GM13977 (cell line): ENCODE measurements at places on chromosomes 1 and 21.
A peak's percentile ranks its signal among the peaks of the same experiment; 100 is the strongest.

- DNase-seq = no peak
Measured at GRCh38 chr1:175802407-175803123, 59.2 kb upstream of the TNR start.

DNA sequence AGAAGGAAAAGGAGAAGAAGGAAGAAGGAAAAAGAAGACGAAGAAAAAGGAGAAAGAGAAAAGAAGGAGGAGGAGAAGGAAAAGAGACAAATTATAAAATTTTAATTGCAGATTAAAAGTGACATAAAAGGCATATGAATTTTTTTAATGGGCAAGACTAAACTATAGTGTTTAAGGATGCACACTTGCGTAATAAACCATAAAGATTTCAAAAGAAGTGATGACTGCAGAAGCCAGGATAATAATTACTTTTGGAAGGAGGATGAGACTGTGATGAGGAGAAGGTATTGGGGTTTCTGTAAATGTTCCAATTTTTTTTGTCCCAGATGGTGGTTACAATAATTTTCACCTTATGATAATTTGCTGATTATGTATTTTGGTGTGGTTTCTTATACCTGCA lies 243.1 kb upstream of the PKN2 start:
- no peak for DNase-seq

DNA sequence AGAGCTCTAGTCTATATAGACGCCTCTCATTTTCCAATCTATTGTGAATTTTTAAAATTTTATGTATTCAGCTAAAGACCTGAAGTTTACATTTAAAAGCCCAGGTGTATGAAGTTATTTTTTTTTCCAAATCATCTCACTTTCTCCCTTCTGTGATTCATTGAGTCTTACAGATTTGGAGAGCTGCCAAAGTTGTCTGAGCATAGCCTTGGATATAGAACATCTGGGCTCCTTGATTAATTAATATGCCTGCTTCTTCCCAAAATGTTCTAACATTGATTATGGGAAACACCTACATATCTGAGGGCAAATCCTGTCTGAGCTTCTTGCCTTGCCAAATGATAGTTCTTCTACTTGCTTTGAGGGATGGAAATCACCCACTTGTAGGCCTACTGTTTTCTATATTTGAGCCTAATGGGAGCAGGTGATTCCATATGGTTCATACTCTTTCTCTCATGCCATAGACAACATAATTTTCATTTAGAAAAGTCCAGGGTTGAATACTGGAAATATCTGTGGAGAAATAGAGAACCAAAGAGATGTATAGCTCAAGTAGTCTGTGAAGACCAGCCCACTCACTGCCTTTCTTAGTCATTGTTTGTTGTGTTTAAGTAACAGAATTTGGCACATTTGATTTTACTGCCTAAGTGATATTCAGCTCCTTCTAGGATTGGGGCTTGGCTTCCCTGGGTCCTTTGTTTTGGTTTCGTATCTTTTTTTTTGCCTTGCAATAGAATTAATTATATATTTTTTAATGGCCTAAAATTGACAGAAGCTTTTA lies 46.2 kb downstream of the MACF1 start:
- no peak for DNase-seq

DNA sequence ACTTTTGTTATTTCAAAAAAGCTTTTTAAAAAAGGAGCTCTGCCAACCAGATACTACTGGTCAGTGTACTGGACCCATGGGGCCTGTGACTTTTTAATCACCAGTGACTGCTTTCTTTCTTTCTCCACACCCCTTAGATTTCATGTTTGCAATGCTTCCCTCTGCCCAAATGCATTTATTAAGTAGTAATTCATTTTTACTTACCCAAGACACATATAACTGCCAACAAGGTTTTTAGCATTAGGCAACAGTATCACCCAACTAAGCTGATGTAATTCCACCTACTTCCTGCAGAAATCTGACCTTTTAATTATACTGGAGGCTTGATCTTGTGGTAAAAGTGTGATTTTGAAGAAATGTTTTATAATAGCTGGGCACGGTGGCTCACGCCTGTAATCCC lies 12.5 kb downstream of the MECR start:
- DNase-seq = no peak

DNA sequence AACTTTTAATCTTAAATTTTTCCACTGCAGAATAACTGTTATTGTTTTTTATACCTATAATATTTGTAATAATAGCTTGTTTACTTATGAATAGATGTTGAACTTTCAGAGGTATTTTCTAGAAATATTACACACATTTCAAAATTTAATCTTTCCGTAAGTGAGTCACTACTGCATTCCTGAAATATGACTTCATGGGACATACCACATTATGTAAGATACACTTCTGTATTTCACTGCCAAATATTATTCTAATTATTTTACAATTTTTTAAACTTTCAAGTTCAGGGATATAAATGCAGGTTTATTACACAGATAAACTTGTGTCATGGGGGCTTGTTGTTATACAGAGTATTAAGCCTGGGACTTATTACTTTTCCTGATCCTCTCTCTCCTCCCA lies 2220.5 kb downstream of the NCAM2 start:
- DNase-seq = no peak

GRCh38 chr1:32798679-32799416 lies 18.3 kb downstream of the YARS1 start:
- DNase-seq = peak; percentile 46

DNA sequence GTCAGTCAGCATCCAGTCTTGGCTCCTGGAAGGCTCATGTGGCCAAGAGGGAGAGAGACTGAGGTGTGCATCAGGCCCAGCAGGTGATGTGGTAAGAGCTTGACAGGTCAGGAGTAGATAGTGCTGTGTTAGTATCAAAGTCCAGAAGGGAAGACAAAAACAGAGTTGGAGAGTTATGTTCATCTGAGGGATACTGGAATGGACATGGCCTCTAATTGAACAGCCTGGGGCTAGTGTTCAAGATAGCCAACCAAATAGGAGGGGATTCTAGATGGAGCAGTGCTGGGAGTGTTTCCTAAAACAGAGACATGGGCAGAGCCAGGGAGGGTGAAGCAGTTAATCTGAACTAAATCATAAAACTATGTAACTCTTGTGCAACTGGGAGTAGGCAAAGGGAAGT lies 120.7 kb upstream of the MARK1 start:
- DNase-seq = no peak
